ENCODE measurements at places on chromosomes 11 and 22.

- DNase-seq: peak; percentile 43
Observed at GRCh38 chr22:26398741-26399153, 30.3 kb upstream of the ASPHD2 start.

DNA sequence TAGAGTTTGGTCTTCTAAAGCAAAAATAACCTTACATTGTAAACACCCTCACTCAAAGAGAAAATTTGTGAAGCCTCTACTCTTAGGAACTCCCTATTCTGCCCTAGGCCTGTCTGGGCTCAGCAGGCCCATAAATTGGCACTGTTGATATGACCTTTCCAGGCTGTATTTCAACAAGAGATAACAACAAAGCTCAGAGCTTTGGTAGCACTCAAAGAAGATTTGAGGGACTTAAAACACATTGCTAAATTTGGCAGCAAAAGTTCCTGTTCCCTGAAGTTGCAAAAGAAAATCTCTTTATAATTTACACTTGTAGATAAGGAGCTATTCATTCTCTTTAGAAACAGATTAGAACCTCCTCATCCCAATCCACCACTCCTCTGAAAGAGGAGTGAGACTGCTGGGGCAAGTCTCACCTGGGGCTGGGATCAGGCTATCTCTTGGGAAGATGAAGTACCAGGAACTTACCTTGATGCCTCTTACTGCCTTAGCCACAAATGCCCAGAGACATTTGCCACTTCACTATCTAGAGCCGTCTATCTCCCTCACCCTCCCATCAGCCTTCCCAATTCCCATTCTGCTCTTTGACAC is 110.4 kb upstream of the AKIP1 start:
- DNase-seq: no peak

DNA sequence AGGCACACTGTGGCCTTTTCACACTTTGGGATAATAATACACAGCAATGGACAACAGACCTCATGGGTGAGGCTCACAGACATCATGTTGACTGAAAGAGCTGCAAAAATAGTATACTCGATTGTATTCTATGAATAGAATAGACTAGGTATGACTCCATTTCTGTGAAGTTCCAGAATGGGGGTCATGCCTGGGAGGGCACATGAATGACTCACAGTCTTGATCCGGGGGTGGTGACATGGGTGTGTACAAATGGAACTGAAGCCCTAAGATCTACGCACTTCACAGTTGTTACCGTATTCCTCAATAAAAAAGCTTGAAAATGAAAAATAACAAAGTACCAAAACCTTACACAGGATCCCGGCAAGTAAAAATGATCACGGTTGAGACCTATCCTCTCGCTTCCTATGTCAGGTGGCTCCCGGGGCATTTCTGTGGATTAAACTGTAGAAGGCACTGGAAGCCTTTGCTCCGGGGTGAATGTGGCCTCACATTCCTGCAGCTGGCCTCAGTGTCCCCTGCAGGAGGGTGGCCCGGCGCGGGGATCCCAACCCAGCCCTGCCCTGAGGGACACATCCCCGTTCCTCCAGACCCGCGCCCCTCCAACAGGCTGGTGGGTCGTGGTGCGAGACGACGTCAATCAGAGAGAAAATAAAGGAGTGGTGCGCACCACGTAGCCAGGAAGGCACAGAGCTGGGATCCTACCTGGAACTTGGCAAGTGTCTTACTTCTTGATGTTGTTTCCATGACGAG is 75.9 kb downstream of the NECTIN1 start:
- no peak for DNase-seq

- no peak for DNase-seq
Observed at GRCh38 chr11:10762185-10762584, 11.1 kb downstream of the CTR9 start.

GRCh38 chr22:18148293-18148965 is 1.5 kb upstream of the USP18 start:
- DNase-seq: no peak

DNA sequence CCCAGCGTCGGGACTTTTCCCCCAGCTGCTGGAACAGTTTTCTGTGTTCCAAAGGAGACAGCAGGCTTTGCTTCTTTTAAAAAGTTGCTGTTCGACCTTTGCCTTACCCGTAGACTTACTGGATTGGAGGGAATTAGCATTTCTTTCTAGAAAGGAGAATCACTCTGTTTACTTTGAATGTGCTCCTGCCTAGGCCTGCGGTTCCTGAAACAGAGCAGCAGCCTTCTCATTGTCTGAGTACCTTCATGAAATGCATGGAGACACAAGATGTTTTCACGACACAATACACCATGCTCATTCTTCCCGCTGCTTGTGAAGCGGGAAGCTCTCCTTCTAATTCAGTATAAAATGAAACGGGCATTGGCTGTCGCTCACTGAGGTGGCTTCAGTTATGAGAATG is 196.2 kb downstream of the TBC1D22A start:
- no peak for DNase-seq
